ENCODE measurements at places on chromosomes 5 and 9.

GRCh38 chr9:20988061-20988460, 43.4 kb downstream of the HACD4 start:
- DNase-seq, result no peak

- no peak for DNase-seq
Measured at GRCh38 chr9:91898451-91899218, 51.4 kb downstream of the ROR2 start.

GRCh38 chr5:170623576-170624181, 119.9 kb downstream of the KCNIP1 start:
- DNase-seq, result peak; percentile 34

DNA sequence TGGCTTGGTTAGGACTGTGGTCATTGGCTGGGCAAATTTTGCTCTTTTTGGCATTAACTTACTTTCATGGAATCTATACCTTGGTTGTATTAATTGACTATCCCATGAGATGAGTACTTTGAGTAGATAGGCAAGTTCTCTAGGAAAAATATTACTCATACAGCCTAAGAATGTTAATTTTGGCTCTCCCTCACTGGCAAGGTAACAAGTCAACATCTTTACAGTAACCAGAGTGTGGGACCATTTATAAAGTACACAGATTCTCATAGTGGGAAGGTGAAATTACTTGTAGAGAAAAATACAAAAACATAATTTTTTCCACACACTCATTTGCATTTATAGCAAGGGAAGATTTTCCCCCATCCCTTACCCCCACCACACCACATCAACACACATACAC, 154.6 kb upstream of the ZNF608 start:
- DNase-seq, result no peak

GRCh38 chr5:149917073-149917676, 27.4 kb downstream of the PDE6A start:
- DNase-seq, result no peak

GRCh38 chr5:157390133-157390532, 69.9 kb upstream of the NIPAL4 start:
- no peak for DNase-seq

DNA sequence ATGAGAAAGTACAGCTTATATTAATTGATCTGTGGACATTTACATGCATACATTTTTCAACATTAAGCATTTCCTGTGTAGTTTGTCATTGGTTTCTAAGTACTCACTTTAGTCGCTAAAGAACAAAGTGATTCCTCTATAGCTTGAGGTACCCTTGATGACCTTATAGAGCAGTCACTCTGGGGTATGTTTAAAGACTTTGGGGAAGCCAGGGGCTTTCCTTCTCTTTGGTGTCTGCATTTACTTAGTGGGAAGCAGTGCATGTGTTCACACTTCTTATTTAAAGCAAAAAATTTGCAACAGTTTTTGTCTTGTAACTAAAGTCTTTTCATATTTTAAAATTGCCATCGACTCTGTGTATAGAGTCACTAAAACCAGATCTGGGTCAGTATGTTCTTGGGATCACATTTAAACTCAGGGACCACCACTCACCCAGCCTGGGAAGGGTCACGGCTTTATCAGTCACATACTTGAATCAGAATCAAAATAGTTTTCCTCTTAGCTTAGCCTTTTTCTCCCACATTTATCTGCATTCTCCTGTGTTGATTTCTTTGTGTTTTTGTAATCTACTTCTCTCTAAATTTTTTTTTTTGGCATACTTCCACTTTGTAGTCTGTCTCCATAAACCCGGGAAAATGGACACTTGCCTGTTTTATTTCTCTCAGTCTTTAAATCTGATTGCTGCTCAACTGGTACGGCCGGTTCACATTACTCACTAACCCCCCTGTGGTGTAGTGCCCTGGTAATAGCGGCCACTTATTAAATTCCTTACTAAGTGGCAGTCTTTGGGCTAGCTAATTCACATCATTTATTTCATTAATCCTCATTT, 143.9 kb upstream of the FBN2 start:
- no peak for DNase-seq

- no peak for DNase-seq
Measured at GRCh38 chr5:34621277-34622097, 34.6 kb upstream of the RAI14 start.

- no peak for DNase-seq
Measured at GRCh38 chr9:35599763-35600604, 5.1 kb upstream of the TESK1 start.

- DNase-seq, result no peak
Measured at GRCh38 chr5:75734913-75735789, 17.9 kb upstream of the POC5 start.

DNA sequence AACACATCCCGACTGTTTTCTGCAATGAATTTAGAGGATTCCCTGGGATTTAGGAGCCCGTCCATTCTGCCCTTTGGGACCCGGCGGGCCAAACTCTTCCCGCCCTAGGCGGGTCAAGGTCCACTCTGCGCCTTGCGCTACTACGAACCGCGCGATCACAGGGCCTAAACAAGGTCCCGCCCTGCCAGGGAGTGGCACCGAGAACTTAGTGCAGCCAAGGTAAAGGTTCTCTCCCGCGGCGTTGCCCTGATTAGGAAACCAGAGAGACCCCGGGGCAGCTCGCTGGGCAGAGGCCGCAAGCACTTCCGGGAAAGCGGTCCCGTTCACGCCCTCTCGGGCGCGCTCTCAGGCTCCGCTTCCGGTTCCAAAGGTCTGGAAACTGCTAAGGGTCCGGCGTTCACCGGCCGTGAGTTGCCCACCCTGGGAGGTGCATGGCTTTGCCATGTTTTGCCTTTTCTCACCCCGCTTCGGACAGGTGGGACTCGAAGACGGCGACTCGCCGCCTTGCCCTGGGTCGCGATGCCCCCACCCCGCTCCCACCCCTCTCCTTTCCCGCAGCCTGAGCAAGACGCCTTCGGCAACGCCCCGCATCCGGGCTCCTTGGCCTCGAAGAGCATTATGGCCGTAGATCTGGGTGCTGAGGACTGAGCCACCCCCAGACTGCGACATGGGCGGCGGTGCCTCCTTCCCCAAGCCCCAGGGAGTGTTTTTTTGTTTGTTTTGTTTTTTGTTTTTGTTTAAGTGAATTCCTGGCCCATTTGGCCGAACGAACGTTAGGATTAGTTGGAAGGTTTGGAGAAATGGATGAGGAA, 23.4 kb downstream of the HNRNPK start:
- peak; percentile 51 for DNase-seq

DNA sequence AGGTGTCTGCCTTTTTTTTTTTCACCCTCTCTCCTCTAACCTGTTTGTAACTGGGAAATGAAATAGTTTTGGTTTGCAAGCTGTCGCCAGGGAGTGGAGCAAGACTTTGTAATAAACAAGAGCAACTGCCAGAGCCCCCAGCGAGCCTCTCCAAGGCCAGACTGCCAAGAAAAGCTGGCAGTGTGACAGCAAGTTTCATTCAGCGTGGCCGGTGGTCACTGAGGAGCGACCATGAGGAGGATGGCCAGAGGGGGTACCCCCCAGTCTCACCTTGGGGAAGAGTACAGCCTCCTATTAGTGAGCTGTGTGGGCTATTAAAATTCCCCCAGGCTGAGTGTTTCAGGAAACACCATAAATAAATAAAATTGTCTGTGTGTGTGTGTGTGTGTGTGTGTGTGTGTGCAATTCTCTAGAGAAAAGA, 49.9 kb downstream of the ZFAND5 start:
- DNase-seq, result no peak

DNA sequence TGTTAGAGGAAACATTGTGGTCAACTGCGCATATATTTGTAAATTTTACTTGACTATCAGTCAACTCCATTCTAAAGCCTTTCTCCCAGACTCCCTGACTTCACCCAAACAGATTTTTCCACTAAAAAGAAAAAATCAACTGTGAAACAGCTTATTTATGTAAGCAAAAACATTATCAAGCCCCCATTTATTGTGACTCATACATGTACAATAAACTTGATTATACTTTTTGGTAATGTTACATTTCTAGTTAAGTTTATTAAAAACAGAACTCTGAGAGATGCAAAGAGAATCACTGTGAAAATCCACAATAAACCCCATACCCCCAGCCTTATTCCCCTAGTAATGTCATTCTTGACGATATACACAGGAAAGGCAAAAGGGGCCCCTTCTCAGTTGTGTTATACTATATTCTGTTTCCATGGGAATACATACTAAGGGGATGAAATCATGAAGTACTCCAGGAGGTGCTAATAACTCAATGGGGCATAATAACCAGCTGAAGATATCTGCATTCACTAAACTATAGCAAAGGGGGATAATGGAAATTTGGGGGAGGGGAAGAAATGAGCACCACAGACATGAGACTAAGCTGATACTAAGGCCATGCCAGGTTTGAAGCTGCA, 616.0 kb downstream of the ACTL7B start:
- DNase-seq, result no peak

DNA sequence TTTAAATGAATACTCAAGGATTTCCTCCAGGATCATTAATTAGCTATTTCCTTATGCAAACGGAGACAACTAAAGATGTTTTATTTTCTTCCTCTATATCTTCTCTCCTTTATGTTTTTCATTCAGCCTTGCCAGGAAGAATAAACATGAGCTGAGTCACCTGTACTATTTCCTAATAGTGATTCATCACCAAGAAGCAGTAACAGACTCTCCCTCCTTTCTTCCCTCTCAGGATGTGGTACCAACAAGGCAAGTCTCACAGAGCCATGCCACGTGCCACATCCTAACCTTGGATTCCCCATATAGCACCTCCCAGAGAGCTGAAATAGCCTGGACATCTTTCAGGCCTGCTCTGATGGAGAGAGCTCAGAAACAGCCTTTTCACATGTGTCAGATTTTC, 758.6 kb upstream of the DMAC1 start:
- DNase-seq, result no peak

- no peak for DNase-seq
Measured at GRCh38 chr5:146632620-146633322, 116.8 kb upstream of the GPR151 start.

DNA sequence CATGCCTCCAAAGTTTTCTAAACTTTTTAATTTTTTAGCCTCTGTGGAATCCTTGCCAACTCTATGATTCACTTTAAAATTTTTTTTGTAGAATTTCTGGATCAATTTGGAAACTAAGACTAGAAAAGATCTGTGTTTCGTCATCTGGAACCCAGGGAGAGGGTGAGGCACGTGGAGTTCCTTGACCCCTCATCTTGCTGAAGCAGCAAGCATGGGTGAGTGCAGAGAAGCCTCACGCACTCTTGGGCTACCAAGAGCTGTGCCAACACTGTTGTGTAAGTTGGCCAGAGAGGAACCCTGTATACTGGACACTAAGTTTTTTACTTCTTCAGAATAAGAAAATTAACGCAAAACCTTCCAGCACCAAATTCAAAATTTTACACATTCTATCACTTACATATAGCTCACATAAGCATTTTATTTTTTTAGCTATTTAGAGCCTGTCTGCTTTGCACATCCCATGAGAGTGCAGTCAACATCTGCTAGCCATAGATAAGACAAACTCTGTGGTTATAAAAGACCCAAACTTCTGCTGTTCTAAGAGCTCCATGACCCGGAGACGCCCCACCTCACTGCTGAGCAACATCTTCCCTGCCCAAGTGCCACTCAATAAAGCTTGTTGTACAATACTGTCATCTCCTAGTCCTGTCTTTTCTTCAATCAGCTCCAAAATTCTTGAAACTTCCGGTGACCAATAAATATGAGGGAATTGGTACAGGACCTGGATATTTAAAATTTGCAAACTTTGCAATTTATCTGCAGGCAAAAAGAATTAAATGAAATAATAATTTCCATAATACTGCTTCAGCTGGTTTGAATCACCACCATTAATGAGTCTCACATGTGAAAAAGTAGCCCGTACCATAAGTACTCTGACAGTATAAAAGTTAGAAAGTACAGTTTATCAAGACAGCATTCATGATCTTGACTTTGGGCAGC, 69.7 kb upstream of the ADCY2 start:
- DNase-seq, result no peak

- no peak for DNase-seq
Measured at GRCh38 chr5:1535646-1536045, 11.9 kb upstream of the LPCAT1 start.

DNA sequence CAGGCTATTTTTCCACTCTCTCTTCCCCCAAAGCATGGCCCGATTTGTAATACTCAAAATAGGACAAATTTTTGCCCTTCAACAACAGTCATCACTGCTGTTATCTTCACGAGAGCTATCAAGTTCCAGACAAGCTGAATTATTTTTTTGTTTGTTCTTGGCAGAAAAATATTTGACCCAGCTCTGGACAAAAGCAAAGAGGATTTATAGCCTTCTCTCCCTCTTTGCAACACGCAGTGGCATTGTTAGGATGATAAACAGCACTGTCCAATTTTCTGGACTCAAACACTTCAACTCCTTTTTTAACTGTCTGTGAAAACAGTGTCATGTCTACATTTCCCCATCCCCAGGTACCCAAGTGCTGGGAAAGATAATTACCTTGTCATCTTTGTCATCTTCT, 160.3 kb downstream of the SLF1 start:
- no peak for DNase-seq

- no peak for DNase-seq
Measured at GRCh38 chr9:4549751-4550295, 59.6 kb downstream of the SLC1A1 start.

All from stimulated activated CD8-positive, alpha-beta memory T cell treated with anti-CD3 and anti-CD28 coated beads, Interleukin-2, amount 100 ng/mL, for 48 hours (primary cell).